ENCODE measurements at places on chromosomes 11 and 22. TPM values are rescaled to one million over a fixed set of nuclear protein-coding genes. Genes with fewer than 3 reads are reported as not detected.

Gene GRM5
- total RNA-seq: under 0.01 TPM

Gene SCGB1D4
- not detected for total RNA-seq

Gene C11orf71
- 2.9 TPM for total RNA-seq

Gene C11orf21
- not detected for total RNA-seq

Gene CASP12
- total RNA-seq: 0.43 TPM

Gene OR52H1
- total RNA-seq: 0.86 TPM

Gene OTOG
- not detected for total RNA-seq

Gene FAM83F
- not detected for total RNA-seq

Gene PATE4
- total RNA-seq: not detected

DNA sequence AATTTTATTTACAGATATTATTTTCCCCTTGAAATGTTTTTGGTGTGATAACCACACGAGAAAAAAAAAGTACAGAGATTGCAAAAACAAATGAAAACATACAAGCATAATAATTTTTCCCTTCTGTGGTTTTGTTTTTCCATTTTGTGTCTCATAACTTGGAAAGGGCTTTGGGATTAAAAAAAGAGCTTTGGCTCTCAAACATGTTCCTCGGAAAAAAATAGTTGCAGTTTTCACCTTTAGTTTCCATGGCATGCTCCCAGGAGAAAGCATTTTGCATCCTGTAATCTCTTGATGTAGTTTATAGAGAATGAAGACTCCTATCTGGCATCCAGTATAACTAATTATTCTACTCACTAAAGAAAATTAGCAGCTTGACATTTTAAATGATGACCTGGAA is 362.1 kb upstream of the PDGFD start:
- no peak for DNase-seq

GRCh38 chr11:128724891-128725611 is 31.2 kb downstream of the FLI1 start:
- no peak for DNase-seq

DNA sequence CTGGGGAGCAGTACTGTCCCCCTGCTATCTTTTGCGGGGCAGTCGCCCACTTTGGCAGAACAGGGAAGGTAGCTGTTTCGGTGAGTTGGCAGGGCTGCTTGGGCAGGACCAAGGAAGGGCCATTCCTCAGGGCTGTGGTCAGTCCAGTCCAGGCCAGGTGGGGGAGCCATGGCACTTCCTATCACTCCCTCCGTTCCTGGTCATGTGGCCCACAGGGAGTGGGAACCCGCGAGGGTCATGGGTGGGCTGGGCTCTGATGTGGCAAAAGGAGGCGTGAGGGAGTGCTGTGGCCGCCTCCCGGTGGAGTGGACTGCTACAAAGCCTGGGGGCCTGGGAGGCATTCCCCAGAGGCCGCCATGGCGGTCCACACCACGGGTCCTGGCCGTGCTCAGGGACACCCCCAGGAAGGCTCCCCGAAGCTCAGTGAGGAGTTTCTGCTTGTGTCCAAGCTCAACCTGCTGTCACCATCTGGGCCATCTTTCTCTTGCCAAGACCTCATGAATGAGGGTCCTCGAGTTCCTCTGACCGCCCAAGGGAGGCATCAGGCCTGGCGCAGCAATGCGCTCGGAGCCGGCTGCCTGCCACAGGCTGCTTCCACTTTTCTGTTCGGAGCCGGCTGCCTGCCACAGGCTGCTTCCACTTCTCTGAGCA is 11.9 kb downstream of the CHID1 start:
- peak; percentile 21 for DNase-seq

DNA sequence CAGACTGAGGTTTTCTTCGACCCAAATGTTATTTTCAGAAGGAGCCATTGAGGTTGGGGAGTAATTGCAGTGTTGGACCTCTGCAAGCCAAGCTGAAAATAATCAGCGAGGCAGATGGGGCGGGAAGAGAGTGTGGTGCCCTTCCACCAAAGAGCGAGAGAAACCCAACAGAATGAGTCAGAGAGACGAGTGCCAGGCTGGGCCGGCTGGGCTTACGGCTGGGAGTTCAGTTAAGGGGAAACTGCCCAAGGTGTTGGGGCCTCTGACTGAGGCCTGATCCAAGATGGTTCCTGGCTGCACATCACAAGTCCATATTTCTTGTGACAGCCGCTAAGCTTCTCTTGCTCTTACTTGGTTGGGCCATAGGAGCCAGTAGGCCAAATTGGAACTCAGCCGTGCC is 30.4 kb upstream of the CREB3L1 start:
- no peak for DNase-seq

DNA sequence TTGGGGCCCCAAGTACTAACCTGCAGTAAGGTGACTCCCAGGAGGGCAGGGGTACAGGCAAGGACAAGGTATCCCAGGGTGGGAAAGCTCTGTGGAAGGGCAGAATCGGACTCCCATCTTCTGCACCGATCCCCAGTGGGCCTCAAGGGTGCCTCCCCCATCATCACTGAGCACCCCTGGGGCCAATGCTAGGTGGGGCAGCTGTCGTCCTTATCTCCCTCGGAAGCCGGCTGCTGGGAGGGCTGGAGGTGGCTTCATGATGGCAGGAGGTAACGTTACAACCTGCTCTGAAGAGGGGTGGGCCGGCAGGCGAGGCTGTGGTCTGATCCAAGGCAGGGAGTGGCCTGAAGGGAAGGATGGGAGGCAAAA is 87.6 kb upstream of the LINC01488 start:
- DNase-seq: no peak

DNA sequence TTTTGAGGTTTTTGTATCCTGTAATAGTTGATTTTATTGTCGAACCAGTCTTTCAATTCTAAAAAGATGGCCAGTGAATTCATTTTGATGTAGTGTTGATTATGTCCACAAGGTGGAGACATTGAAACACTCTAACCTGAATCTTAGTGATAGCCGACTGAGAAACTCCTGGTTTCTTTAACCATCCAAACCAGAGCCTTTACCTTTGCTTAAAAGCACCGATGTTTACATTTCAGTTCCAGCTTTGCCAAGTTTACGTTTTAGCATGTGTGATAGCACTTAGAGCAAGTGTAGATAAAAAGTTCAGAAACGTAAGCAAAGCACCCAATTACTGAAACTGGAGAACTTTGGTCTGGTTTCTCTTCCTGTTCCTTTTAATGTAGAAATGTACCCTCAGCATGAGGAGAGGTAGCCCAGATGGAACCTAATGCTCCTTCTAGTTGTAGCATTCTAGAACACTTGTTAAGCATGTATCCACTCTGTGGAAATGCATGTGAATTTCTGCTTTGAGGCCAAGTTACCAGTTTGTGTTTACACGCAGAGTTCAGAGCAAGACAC is 208.6 kb downstream of the DBX1 start:
- peak; percentile 68 for DNase-seq

DNA sequence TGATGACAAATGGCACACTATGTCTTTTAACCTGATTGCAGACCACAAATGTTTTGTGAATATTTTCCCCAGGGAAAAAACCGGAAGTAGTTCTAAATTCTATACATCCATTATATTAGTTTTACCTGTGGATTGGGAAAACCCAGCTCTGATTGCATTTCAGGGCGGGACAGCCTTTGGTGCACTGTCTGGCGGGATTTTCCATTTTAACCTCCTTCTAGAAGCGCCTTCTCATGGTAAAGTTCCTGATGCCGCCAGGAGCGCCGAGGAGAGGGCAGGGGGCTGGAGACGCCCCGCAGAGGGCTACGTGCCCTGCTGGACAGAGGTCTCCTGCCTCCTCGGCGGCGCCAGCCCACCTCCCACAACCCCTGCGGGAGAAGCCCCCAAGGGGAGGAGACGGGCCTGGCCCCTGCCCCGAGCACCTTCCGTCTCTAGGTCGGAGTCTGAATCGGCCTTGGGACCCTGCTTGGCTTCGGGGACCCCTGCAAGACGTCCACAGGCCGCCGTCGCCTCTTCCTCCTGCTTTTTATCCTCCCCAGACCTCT is 1.2 kb upstream of the P2RX6 start:
- no peak for DNase-seq

DNA sequence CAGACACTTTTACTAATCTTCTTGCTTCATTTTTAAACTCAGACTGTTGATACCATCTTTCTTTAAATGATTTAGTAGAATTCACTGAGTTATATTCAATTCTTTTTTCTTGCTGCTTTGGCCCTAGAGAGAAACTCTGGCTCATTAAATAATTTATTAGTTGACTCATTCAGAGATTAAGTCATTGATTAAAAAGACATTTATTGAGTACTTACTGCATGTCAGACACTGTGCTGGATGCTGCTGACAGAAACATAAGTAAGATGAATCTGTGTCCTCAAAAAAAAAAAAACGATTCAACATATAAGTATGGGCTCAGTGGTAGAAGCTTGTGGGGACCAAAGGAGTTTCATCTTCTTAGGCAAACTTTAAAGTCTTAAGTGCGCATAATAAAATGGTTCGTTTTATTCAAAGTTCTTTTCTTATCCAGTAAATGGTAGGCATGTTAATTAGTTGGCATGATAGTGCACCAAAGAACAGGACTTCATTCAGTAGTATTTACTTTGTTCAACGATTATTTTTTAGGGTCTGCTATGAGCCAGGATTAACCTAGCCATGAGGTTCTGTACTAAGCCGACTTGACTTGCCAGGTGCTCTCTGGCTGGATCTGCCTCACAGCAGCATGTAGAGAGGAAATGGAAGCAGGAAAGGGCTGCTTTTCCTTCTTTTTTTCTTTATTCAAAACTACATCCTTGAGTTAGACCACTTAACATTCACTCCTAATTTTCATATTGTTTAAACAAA is 281.0 kb upstream of the CTSC start:
- no peak for DNase-seq

DNA sequence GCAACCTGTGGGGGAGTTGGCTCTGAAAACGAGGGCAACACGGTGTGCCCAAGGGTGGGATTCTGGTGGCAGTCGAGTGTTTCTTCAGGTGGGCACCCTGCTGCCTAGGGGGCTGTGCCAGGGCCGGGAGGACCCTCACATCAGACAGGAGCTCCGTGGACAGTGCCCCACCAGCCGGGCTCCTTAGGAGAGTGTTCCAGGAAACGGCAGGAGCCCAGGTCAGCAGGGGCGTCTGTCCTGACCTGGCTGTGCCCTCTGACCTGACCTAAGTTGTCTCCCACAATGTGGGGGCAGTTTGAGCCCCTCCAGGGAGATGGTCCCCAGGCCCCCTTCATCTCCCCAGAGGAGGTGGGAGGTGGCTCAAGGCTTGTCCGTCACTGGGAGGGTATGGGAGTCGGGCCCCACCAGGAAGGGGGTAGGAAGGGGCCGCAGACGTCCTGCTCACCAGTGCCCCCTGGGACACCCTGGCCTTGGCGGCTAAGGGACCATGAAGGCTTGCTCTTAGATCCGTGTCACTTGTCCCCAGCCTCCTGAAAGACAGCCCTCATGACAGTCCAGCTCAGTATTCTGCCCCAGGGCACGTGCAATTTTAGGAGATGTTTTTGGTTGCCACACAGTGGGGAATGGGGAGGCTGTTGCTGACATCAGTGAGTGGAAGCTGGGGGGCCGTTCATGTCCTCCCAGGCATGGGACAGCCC is 32.2 kb upstream of the GAL start:
- no peak for DNase-seq

GRCh38 chr11:117273550-117274289 is 17.4 kb upstream of the BACE1-AS start:
- peak; percentile 83 for DNase-seq

DNA sequence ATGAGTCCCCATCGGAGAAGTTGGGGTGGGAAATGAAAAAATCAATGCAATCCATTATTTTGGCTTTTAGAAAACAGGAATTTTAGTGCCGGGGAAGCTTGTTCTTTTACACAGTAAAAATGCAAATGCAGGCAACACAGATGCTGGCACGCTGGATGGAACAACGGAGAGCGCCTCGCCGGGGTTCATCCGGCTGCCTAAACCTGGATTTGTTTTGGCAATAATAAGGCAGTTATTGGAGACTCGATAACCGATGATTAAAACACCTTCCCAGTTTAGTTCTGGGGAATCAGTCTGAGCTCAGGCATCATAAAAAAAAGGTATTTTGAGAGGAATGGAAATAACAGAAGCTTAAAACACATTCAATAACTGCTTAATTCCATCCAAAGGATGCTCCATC is 2.9 kb downstream of the DSCAML1 start:
- DNase-seq: no peak

DNA sequence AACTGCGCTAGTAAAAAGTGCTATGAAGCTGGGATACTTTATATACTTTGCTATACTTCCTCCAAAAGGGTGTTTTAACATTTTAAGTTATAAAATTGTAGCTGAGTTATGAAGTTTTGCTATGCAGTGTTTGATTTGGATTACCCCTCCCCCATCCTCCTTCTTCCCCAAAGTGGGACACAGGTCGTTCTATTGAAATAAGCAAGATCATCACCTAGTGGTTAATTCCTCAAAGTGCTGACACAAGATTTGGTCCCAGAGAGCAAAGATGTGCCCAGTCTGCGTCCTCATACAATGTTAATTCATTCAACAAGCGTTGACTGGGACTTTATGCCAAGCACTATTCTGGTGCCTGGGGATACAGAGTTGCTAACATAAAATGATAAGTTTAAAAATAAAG is 78.5 kb downstream of the SPON1 start:
- DNase-seq: peak; percentile 14

DNA sequence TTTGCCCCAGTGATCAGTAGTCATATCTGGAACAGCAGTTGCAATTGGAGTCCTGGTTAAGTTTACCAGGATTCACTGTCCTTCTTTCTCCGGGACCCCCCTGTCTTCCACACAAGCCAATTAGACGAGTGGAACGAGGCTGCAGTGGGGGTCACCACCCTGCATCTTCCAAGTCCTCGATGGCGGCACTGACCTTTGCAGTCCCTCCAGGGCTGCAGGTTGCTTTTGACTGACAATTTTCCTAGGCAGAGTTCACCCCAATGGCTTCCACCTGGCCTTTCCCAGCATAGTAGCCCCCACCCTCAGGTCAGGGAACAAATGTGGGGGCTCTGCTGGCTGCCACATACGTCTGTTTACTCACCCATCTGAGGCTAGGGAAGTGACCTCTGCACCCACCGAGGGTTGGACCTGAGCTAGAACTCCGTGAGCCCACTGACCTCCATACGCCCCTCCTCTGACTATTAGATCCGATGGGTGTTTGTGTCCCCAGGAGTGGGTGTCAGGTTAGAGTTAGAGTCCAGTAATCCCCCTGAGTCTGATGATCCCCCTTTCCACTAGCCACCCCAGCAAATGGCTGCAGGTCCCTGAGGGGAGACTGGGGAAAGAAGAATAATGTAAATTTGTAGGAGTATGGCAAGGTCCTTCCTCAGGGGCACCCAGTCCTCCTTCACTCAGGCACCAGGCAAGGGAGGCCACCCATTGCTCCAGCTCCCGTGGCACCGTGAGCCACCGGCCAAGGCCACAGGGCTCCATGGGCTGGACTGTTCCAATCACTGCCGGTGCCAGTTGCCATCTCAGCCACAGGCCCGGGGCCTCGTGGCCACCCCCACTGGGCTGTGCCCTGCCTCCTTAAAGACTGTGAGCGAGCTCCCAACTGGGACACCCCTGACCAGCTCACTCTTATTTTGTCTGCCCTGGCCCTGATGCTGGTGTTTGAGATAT is 5.5 kb downstream of the C11orf21 start:
- DNase-seq: no peak

Measured in fibroblast of villous mesenchyme (primary cell).